A673 (cell line): ENCODE measurements at places on chromosomes 1 and 21. TPM values are rescaled to one million over a fixed set of nuclear protein-coding genes. Genes with fewer than 3 reads are reported as not detected.
A peak's percentile ranks its signal among the peaks of the same experiment; 100 is the strongest.

DNA sequence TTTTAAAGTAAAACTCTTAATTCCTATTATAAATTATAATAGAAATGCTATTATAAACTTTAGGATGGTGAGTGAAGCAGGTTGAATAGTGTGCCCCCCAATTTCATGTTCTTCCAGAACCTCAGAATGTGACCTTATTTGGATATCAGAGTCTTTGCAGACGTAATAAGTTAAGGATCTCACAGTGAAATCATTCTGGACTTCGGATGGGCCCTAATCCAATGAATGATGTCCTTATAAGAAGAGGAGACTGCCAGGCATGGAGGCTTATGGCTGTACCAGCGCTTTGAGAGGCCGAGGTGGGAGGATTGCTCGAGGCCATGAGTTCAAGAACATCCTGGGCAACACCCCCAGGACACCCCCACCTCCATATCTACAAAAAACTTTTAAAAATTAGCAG is 9.4 kb upstream of the MT1HL1 start:
- H3K4me1 ChIP-seq, result no peaks in the 10 kb centered on the region
- no peaks in the 10 kb centered on the region for H3K36me3 ChIP-seq
- no peak for DNase-seq
- no peak overlapping the region for H3K27ac ChIP-seq
- H3K4me3 ChIP-seq, result no peak overlapping the region
- H3K27me3 ChIP-seq, result no peaks in the 10 kb centered on the region

DNA sequence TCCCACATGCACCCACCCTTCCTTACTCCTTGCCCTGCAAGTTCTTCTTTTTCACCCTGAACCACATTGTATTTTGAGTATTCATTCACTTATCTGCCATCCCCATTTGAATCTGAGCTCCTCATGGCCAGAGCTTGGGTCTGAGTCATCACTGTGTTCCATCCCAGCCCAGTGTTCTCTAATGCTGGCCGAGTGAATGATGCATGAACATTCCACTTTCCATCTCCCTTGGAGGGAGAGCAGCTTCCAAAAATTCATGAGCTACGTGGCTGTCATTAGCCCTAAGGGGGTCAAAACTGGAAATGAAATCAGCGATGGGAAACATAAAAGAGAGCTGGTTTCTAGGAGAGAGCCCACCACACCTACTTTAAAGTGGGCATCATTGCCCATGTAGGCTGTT is 187.0 kb upstream of the USP24 start:
- H3K4me3 ChIP-seq, result no peak overlapping the region
- no peak for DNase-seq
- no peaks in the 10 kb centered on the region for H3K36me3 ChIP-seq
- H3K27ac ChIP-seq, result no peak overlapping the region
- H3K27me3 ChIP-seq, result peaks cover 44% of the 10 kb centered on the region

DNA sequence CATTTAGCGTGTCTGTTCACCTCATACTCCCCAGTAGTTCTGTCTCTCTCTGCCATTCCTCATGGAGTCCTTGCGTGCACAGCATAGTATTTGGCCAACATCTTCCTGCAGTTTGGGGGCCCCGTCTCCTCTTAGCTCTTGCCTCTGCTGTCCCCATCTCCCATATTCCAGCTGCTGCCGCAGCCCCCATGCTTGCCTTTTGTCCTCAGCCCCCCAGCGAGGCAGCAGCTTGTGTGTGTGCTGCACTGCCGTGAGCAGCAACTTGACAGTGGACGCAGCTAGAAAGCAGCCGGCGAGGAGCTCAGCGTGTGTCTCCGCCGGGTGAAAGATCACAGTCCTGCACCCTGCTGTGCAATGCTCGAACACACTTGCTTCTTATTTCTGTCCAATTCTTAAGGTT is 164.2 kb upstream of the COL6A1 start:
- peaks cover 13% of the 10 kb centered on the region for H3K4me1 ChIP-seq
- no peaks in the 10 kb centered on the region for H3K27me3 ChIP-seq

DNA sequence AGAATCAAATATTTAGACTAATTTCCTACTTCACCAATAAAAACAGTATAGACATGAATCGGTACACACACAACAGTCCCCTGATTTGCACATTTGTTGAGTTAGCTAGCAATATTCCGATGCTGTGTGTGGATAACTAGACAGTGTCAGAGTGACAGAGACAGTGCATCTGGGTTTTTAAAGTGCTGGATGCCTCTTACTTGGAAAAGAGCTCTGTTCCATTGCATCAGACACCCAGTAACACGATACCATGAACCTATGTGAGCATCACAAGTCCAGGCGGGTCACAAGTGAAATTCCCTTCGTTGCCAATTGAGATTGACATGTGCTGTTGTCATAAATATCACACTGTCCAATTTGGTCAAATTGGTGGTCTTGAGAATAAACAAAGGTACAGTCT is 82.0 kb upstream of the ESRRG start:
- H3K27me3 ChIP-seq, result peaks cover 23% of the 10 kb centered on the region
- H3K4me1 ChIP-seq, result no peaks in the 10 kb centered on the region
- no peaks in the 10 kb centered on the region for H3K36me3 ChIP-seq
- no peak overlapping the region for H3K4me3 ChIP-seq
- H3K27ac ChIP-seq, result no peak overlapping the region

DNA sequence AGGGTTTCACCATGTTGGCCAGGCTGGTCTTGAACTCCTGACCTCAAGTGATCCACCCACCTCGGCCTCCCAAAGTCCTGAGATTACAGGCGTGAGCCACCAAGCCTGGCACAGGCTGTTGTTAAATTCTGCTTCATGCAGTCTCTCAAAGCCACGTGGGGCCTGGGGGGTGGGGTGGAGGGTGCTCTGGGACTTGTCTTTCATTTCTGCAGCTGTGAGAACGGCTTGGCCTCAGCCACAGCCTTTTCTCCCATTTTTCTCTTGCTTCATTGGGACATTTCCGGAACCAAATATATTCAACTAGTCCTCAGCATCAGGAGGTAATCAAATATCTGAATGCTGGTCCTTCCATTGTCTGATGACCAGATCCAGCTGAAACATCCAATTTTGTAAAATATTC is 27.6 kb upstream of the KCNE2 start:
- DNase-seq, result no peak
- H3K4me1 ChIP-seq, result no peaks in the 10 kb centered on the region
- H3K27ac ChIP-seq, result no peak overlapping the region
- no peak overlapping the region for H3K4me3 ChIP-seq
- H3K27me3 ChIP-seq, result no peaks in the 10 kb centered on the region
- no peaks in the 10 kb centered on the region for H3K36me3 ChIP-seq

DNA sequence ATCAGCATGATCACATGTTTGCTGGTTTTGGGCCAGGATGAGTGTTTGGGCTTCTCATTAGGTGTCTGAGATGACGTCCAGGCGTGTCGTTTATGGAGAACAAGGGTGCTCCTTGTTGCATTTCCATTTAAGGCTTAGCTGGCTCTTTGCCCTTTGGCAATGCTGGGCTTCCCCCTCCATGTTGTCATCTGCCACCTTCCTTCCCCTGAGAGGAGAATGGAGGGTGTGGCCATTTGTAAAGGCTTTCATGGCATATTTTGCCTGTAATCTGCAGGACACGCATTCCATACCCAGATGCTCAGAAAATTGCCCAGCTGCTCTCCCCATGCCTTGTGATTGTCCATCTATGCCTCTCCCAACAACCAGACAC is 27.7 kb downstream of the PKP1 start:
- H3K4me1 ChIP-seq, result peaks cover 79% of the 10 kb centered on the region
- H3K27ac ChIP-seq, result peak overlapping the region; percentile 94
- H3K36me3 ChIP-seq, result peaks cover 78% of the 10 kb centered on the region
- no peak overlapping the region for H3K4me3 ChIP-seq
- no peaks in the 10 kb centered on the region for H3K27me3 ChIP-seq

- no peaks in the 10 kb centered on the region for H3K27me3 ChIP-seq
- no peaks in the 10 kb centered on the region for H3K36me3 ChIP-seq
- DNase-seq, result no peak
- H3K4me3 ChIP-seq, result no peak overlapping the region
- H3K4me1 ChIP-seq, result no peaks in the 10 kb centered on the region
These were observed 88.6 kb downstream of the GPATCH2 start for GRCh38 chr1:217542136-217542777.

- H3K27ac ChIP-seq, result no peak overlapping the region
- peaks cover 38% of the 10 kb centered on the region for H3K4me1 ChIP-seq
- no peaks in the 10 kb centered on the region for H3K27me3 ChIP-seq
- no peaks in the 10 kb centered on the region for H3K36me3 ChIP-seq
These were observed 5.2 kb downstream of the SLC9A1 start for GRCh38 chr1:27149762-27150113.

- peaks cover 25% of the 10 kb centered on the region for H3K36me3 ChIP-seq
- no peak overlapping the region for H3K27ac ChIP-seq
- peak overlapping the region; percentile 84 for H3K4me3 ChIP-seq
- DNase-seq, result no peak
- peaks cover 4% of the 10 kb centered on the region for H3K27me3 ChIP-seq
These were observed 488 bp upstream of the GNL2 start for GRCh38 chr1:37596182-37596667.

GRCh38 chr21:8992731-8993174 is 1528.6 kb upstream of the TPTE start:
- no peak overlapping the region for H3K4me3 ChIP-seq
- H3K27me3 ChIP-seq, result no peaks in the 10 kb centered on the region
- H3K27ac ChIP-seq, result no peak overlapping the region
- no peak for DNase-seq

GRCh38 chr1:162070094-162070748 is 730 bp downstream of the NOS1AP start:
- H3K27ac ChIP-seq, result peak overlapping the region; percentile 77
- H3K4me3 ChIP-seq, result peak overlapping the region; percentile 80
- H3K4me1 ChIP-seq, result peaks cover 32% of the 10 kb centered on the region
- peaks cover 18% of the 10 kb centered on the region for H3K36me3 ChIP-seq
- H3K27me3 ChIP-seq, result no peaks in the 10 kb centered on the region

DNA sequence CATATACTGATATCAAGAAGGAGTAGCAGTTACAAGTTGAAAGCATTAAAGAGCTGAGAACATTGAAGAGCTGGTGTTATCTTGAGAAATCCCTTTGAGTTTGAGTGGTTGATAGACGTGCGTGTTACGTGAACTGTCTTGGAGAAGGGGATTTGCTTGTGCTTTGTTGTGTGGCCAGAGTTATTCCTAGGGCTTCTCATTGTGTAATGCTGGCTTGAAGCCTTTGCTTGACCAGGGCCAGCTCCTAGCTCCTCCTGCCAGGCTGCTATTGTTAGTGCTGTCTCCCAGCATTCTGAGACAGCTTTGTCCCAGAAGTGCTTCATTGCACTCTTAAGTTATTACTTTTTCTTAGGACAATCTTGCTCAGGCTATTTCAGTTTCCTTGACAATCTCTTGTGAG is 116.2 kb upstream of the KCNK2 start:
- H3K27me3 ChIP-seq, result peaks cover 33% of the 10 kb centered on the region
- no peak overlapping the region for H3K27ac ChIP-seq
- H3K36me3 ChIP-seq, result no peaks in the 10 kb centered on the region
- no peaks in the 10 kb centered on the region for H3K4me1 ChIP-seq
- no peak overlapping the region for H3K4me3 ChIP-seq

DNA sequence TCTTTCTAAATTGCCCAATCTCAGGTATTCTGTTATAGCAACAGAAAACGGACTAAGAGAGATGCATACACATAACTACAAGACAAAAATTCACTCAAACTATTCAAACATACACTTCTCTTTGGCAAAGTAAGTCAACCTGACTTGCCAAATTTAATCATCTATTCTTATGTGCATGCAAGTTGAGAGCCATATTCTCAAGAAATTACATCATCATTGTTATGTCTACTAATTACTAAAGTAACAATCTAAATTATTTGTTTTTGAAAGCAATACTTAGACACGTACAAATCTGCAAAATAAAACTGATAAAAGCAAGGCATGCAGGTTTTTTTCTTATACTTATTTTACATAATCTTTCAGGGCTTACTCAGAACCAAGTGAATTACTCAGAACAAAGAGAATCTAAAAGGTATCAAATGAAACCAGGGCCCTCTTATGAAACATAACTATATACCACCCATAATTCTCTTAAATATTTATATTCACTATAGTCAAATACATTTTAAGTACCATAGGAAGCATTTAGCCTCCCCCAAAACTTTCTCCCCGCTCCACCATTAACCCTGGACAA is 62.3 kb downstream of the HLCS start:
- H3K27me3 ChIP-seq, result no peaks in the 10 kb centered on the region
- no peak for DNase-seq
- peaks cover 4% of the 10 kb centered on the region for H3K4me1 ChIP-seq
- no peaks in the 10 kb centered on the region for H3K36me3 ChIP-seq
- no peak overlapping the region for H3K27ac ChIP-seq
- no peak overlapping the region for H3K4me3 ChIP-seq

DNA sequence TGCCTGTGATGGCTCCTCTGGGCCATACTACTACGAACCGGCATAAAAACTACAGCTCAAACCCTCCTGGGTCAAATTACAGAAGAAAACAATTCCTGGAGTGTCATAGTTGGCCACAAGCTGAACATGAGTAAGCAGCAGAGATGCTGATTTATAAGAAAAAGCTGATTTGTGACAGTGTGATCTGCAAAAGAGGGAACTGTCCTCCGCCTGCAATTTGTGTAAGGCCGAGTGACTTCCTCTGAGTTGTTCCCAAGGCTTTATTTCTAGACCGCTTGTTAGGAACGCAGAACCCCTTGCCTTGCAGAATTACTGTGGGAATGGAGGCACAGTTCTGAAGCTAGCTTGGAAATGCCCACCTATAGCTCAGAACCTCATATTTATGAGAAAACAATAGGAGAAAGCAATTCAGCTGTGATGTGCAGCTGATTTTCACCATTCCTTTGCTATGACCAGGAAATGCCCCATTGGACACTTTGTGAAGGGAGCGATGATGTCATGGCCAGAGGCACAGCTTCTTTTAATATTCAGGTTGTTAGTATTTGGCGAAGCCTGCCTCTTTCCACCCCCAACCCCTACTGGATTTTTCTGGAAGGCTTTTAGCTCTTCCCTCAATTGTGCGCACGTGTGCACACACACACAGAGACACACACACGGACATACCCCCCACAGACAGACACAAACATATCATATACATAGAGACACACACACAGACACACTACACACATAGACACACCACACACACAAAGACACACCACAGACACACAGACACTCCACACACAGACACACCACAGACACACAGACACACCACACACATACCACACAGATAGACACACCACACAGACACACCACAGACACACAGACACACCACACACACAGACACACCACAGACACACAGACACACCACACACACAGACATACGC is 47.6 kb downstream of the IER5 start:
- peaks cover 18% of the 10 kb centered on the region for H3K4me1 ChIP-seq
- no peak overlapping the region for H3K4me3 ChIP-seq
- no peaks in the 10 kb centered on the region for H3K36me3 ChIP-seq
- peak overlapping the region; percentile 37 for H3K27ac ChIP-seq

DNA sequence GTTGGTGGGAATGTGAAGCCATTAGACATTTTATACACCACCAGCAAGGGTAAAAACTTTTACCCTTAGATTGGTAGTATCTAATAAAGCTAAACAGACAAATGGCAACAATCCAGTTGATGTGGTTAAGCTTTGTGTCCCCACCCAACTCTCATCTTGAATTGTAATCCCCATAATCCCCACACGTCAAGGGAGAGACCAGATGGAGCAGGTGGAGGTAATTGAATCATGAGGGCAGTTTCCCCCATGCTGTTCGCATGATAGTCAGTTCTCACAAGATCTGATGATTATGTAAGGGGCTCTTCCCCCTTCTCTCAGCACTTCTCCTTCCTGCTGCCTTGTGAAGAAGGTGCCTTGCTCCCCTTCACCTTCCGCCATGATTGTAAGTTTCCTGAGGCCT is 602.3 kb downstream of the NUF2 start:
- no peak for DNase-seq
- H3K4me3 ChIP-seq, result no peak overlapping the region

- no peaks in the 10 kb centered on the region for H3K27me3 ChIP-seq
- H3K27ac ChIP-seq, result no peak overlapping the region
- no peaks in the 10 kb centered on the region for H3K36me3 ChIP-seq
- peaks cover 3% of the 10 kb centered on the region for H3K4me1 ChIP-seq
These were observed 41.3 kb downstream of the TBX19 start for GRCh38 chr1:168321945-168322344.

The TEX50 gene
- not detected in 2 replicates for total RNA-seq

The S100B gene
- total RNA-seq, result not detected in 2 replicates

The OR2T11 gene
- total RNA-seq, result not detected in 2 replicates

The PPCS gene
- 34.4 and 35.7 TPM in 2 replicates for total RNA-seq

The DNAH14 gene
- total RNA-seq, result 9.9 and 10.7 TPM in 2 replicates
